Activated naive CD8-positive, alpha-beta T cell treated with anti-CD3 and anti-CD28 coated beads, Interleukin-2, amount 10 ng/mL, durations not matched to agents 7 days and 5 days (primary cell): ENCODE measurements at places on chromosomes 5 and 9.

GRCh38 chr9:33988219-33988890, 60.3 kb downstream of the UBAP2 start:
- no peak for DNase-seq

DNA sequence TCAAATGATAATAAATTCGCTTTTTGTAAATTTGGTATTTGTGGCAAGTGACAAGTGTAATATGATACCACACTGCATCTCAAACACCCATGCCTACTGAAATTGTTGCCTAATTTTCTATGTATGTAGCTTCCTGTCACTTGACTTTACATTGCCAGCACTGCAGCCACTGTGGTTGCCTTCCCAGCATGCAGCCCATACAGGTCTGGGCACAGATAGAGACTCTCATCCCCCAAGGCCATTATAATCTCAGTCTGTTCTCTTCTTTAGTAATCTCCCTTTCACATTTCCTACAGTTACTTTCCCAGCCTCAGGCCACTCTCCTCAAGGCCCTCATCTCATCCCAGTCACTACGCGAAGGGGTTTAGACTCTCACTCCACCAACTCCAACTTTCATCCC, 1200.6 kb downstream of the PTPRD start:
- DNase-seq: no peak

DNA sequence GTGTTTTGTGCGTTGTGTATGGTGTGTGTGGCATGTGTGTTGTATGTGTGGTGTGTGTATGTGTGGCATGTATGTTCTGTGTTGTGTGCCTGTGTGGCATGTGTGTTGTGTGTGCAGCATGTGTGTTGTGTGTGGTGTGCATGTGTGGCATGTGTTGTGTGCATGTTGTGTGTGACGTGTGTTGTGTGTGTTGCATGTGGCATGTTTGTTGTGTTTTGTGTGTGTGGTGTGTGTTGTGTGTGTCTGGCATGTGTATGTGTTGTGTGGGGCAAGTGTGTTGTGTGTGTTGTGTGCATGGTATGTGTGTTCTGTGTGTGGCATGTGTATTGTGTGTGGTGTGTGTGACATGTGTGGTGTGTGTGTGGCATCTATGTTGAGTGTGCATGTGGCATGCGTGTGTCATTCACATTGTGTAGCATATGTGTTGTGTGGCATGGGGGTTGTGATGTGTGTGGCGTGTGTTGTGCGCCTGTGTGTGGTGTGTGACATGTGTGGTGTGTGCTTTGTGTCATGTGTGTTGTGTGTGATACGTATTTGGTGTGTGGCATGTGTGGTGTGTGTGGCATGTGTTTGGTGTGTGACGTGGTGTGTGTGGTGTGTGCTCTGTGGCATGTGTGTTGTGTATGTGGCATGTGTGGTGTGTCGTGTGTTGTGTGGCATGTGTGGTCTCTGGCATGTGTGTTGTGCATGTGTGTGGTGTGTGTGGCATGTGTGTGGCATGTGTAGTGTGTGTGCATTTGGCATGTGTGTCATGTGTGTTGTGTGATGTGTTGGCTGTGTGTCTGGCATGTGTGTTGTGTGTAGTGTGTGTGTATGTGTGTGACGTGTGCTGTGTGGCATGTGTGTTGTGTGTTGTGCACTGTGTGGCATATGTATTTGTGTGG, 46.6 kb upstream of the IRX4 start:
- DNase-seq: no peak

DNA sequence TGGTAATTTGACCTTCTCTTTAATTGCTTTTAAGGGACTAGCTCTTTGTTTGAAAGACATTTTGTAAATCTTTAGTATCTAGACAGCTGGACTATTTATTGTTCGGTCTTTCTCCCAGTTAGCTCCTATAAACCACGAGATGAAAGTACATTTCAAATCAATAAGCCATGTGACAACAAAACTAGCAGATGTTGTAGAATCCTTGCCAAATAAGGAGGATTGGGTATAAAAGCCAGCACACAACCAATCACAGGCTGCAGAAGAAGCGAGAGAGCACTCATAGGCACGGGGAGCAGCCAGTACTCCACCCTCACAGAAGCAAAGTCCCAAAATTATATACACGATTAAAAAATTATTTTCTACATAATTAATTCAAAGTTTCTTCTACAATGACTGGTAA, 8.1 kb upstream of the OMD start:
- DNase-seq: no peak

DNA sequence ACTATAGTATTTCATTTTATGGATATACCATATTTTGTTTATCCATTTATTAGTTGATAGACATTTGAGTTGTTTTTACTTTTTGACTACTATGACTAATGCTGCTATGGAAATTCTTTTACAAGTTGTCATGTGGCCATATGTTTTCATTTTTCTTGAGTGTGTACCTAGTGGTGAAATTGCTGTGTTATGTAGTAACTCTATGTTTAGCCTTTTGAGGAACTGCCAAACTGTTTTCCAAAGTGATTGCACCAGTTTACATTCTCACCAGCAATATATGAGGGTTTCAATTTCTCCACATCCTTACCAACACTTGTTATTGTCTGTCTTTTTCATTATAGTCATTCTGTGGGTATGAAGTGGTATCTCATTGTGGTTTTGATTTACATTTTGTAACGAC, 75.4 kb downstream of the GRIA1 start:
- DNase-seq: no peak

GRCh38 chr9:107528686-107529085, 39.1 kb upstream of the KLF4 start:
- no peak for DNase-seq

DNA sequence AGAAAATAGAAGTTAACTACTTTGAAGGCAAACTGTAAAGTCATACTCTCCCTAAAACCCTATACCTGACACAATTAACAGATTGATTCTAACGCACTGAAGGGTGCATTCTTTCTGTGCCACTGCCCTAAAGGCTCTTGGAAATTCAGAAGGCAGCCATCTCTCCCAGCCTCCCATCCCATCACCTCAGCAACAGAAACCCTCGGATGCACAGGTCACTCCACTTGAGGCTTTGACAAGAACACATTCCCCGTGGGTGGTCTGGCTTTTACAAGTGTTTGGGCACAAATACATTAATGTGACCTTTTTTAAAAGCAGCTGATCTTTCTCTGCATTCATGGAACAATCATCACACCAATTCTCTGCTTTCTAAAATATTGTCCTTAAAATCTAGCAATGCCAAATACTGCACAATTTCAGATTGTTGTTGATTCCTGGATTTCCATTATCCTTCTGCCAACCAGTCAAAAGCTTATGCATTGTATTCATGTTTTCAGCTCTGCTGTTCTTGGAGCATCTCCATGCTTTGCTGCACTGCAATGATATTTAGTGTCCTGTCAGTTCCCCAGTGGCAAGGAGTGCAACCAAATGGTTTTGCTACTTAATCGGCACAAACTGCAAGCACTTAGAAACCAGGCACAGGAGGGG, 175.6 kb downstream of the TMEM161B start:
- DNase-seq: no peak

GRCh38 chr9:111744363-111744762, 50.4 kb downstream of the SHOC1 start:
- DNase-seq: no peak

DNA sequence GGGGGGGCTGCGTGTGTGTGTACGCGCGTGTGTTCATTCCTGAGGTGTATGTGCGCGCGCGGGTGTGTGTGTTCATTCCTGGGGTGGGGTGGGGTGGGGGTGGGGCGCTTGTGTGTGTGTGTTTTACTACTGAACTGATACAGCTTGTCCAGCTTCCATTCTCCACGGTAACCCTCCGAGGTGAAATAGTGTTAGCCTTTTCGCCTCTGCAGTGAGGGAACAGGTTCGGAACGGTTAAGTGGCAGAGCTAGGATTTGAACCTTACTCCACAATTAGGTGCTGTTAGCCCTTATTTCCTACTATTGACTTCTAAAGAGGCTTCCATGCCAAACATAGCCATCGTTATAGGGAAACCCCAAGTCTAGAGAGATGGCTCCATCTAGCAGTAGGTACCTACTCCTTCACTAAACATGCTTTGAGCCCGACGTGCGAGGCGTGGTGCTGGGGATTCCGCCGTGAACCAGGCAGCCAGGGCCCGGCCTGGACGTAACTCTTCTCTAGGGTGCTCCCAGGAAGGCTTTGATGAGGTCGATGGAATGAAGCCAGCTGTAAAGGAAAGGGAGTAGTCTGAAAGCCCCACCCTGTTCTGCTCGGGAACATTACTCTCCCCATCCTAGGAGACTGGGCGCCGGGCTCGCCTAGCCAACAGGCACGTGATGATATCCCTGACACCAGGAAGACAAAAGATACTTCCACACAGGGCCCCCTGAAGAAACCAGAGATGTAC, 782 bp upstream of the SKP1 start:
- DNase-seq: no peak
